Activated CD4-positive, alpha-beta T cell treated with anti-CD3 and anti-CD28 coated beads for 36 hours (primary cell): ENCODE measurements at places on chromosomes 13 and 19.

DNA sequence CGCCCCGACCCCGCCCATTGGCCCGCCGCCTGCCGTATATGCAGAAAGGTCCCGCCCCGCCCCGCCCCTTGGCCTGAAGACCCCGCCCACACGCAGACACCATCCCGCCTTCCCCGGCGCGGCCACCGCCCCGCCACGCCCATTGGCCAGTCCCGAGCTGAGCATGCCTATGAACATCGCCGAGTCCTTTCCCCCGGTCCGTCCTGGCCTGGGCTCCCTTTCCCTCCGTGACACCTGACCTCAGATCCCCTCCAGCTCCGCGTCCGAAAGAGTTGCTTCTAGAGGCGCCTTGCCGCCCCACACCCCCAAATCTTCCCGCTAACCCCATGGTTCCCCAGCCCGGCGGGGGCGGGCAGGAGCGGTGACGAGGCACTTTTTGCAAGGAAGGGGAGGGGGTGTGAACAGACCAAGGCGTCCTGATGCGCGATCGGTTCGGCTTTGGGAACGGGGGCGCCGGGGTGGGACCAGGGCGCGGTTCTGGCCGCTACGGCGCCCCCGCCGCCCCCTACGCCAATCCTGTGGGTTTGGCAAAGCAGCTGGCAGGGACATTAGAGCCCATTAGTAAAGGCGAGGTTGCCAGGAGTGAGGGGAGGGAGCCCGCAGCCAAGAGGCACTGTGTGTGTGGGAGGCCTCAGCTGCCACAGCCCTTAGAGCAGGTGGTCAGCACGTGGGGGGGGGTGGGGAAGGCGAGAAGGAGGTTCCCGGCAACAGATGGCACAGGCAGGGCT lies 406 bp upstream of the NUMBL start:
- peak; percentile 97 for DNase-seq

DNA sequence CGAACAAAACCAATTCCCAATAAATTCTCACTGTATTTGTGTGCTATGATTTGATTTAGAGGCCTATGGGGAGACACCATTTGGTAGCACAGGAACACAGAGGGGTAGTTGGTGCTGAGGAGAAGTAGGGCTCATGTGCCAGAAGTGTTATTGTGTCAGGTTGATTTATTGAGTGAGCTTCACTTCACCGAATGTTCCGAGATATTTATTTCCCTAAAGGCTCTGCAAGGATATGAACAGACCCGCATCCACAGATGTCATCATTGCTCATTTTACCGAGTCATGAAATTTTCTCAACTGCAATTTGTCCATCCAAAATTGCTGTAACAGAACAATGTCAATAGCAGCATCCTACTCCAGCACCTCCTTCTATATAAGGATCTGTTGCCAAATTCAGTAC lies 69.5 kb downstream of the DACH1 start:
- no peak for DNase-seq

- no peak for DNase-seq
Measured at GRCh38 chr19:11410682-11411081, 8.4 kb downstream of the RGL3 start.

- DNase-seq = no peak
Measured at GRCh38 chr19:49542446-49542845, 14.6 kb downstream of the RCN3 start.

- DNase-seq = no peak
Measured at GRCh38 chr19:15893477-15893876, 4.4 kb downstream of the CYP4F2 start.

- DNase-seq = no peak
Measured at GRCh38 chr13:80037505-80037888, 303.4 kb downstream of the SPRY2 start.

- no peak for DNase-seq
Measured at GRCh38 chr19:51541458-51542357, 10.2 kb upstream of the SIGLEC6 start.

DNA sequence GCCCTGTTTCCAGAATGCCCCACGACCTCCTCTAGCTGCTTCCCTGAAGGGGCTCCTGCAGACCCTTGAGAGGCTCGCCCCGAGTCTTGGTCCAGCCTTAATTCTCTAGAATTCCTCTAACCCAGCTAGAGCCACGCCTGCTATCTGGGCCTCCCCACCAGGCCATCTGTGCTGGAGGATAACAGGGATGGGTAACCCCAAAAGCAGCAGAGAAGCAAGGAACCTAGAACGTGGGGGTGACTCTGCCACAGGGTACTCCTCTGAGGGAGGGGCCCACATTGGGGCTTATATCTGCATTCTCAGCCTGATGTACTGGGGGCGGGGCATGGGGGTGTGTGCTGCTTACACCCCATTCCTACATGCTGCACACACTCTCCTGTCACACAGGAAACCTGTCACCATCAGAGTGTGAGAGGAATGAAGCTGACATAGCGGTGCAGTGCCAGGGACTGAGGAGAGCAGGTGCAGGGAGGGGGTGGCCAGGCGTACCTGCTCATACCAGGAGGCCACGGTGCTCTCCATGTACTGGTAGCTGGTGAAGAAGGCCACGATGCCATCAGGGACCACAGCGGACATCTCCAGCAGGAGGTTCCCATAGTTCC lies 13.8 kb downstream of the KLC3 start:
- DNase-seq = no peak

GRCh38 chr19:15837221-15837731 lies 21.8 kb upstream of the OR10H1 start:
- no peak for DNase-seq

GRCh38 chr13:36130552-36131221 lies 495 bp downstream of the DCLK1 start:
- DNase-seq = no peak

DNA sequence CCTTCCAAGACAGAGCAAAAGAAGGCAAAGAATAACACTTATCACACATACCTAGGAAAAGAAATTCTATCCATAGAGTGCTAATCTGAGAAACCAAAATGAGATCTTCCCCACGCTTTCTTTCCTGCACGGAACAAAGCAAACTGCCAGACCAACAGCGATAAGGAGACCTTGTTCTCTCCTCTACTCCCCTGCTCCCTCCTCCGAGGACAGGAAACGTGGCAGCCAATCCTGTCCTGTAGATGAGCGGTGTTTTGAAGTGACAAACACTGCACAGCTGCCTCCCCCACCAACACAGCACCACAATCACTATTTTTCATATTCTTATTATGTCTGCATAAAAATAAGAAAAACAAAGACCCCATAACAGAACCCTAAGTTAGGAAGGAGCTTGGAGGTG lies 113.9 kb upstream of the IRS2 start:
- no peak for DNase-seq

GRCh38 chr19:31548941-31549340 lies 199.7 kb upstream of the TSHZ3 start:
- peak; percentile 15 for DNase-seq

GRCh38 chr19:47765523-47766358 lies 12.8 kb upstream of the SELENOW start:
- peak; percentile 74 for DNase-seq

GRCh38 chr19:9914315-9915207 lies 21.8 kb downstream of the OLFM2 start:
- peak; percentile 93 for DNase-seq

DNA sequence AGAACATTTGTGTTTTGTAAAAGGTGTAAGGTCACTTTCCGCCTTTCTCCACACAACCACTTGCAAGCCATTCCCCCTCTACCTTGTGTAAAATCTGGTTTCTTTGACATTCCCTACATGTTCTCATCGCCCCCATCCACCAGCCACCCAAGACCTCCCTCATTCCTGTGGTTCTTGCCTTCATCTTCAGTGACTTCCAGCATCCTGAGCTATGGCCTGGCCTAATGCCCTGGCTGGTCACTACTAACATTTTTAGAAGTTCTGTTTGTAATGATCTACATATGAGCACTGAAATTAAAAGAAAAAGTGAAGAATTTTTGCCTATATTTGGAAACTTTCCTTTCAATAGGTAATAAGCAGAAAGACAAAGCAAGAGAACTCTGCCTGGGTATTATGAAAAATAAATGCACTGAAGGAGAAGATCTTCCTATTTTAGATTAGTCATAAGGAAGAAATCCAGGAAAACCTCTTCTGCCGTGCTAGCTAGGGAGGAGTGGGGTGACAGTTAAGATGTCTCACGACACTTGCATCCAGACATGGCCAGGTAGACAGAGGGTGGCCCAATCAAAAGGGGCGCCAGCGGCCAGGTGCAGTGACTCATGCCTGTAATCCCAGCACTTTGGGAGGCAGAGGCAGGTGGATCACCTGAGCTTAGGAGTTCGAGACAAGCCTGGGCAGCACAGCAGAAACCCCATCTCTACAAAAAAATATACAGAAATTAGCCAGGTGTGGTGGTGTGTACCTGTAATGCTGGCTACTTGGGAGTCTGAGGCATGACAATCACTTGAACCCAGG lies 28.1 kb upstream of the MPHOSPH8 start:
- no peak for DNase-seq

DNA sequence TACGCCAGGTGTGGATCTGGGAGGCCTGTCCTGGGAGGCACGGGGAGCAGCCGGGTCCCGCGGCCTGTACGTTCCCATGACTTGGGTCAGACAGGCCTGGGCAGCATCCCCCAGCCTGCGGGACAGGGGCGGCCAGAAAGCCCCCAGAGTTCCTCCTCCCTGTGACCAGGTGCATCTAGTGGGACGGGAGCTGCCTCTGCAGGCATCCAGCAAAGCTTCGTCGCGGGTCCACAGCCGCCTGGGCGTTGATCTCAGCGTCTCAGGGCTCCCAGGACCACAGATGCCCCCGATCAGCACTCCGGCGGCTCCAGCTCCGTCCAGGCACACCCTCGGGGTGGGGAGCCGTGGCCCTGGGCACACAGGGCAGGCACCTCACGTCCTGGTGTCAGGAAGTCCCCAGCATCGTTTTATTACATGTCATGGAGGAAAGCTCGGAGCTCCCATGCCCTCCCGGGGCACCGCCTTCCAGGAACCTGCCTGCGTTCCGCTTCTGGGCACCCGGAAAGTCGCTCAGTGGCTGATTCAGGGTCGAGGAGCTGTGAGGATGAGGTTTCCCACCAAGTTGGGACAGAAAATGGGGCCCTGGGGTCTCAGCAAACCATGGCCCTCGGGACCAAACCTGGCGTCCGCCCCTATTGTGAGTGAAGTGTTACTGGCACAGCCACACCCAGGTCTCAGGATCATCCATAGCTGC lies 1.5 kb upstream of the GZMM start:
- no peak for DNase-seq

GRCh38 chr13:106700439-106700838 lies 132.5 kb upstream of the ARGLU1 start:
- DNase-seq = no peak
